KBM-7 (cell line): ENCODE measurements at places on chromosomes 6 and 20.

DNA sequence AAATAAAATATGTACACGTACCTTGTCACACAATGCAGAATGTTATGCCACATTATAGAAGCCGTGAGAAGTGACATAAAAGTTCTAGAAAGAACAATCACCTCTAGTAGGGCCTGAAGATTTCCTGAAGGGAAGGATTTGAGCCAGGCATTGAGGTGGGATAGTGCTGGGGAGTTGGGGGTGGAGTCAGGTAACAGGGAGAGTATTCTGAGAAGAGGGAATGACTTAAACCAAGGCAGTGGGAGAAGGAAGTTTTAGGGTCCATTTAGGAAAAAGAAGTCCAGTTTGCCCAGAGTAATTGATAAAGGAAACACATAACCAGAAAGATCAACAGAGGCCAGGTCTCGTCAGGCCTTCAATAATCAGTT is 262.8 kb downstream of the ARHGAP18 start:
- no peak for DNase-seq

GRCh38 chr6:51049288-51049982 is 230.8 kb downstream of the TFAP2B start:
- no peak for DNase-seq

DNA sequence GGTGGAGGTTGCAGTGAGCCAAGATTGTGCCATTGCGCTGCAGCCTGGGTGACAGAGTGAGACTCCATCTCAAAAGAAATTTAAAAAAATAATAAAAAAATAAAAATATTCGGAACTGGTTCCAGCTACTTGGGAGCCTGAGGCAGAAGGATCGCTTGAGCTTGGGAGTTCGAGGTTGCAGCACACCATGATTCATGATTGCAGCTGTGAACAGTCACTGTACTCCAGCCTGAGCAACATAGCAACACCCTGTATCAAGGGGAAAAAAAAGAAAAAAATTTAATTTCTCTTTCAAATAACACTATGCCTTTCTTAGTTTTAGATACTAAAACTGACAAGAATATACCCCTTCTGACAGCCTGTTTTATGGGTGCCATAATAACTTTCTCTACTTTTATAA is 10.5 kb downstream of the KDM1B start:
- no peak for DNase-seq

DNA sequence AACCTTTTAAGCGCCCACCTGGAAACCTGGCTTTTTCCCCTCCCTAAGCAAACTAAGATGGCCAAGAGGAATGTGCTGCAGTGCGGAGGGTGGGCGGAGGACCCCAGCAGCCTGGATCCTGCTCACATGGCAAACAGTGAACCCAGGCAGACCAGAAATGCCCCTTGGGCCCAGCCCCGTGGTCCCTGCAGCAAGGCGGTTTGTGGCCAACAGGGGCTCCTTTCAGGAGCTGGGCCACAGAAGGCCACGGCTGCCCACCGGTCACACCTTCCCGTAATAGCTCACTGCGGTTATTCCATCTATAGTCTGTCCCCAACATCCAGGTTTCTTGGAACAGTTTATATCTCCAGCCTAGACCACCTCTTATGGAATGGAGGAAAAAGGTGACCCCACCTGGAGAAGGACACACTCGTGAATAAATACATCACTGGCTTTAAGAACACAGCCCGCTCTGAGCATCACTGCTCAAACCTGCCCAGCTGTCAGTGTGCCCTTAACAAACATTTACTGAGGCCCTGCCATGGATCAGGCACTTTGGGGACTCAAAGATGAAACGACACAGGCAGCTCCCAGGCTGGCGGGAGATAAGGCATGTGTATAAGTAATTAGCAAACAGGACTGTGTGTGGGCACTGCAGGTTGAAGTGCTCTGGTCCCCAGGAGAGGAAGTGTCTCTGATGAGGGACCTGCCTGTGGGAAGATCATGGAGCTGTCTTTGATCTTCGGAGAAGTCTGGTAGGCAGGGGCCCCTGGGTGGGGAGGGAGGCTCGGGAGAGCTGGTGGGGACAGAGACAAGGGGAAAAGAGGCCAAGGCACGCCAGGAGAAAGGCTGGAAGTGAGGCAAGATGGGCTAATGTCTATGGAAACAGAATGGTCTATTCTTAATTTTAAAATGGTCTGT is 3.2 kb upstream of the TUBB1 start:
- no peak for DNase-seq

GRCh38 chr6:6616656-6617055 is 28.1 kb downstream of the LY86 start:
- DNase-seq = no peak

DNA sequence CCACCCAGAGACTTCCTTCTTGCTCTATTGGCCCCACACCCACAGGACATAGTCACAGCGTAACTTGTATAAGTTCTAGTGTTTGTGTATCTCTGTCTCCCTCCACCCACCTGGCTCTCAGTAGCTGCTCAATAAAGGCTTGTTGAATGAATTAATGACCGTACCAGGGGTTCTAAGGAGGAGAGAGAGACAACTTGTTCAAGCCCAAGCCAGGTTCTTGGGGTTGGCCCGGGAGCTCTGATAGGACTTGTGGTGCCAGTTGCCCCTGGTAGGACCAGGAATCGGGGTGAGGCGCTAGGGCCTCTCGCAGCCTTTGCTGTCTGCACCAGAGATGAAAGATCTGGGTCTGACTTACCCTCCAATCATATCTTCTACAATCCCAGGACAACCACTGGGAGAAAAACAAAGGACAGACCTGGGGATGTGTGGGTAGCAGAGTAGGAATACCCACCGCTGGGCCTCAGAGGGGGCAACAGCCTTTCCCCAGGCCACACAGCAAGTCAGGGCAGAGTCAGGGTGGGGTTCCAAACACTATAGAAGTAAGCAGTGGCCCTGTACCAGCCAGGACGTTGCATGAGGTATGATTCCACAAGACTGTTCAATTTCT is 5.3 kb upstream of the TGM2 start:
- DNase-seq = no peak

DNA sequence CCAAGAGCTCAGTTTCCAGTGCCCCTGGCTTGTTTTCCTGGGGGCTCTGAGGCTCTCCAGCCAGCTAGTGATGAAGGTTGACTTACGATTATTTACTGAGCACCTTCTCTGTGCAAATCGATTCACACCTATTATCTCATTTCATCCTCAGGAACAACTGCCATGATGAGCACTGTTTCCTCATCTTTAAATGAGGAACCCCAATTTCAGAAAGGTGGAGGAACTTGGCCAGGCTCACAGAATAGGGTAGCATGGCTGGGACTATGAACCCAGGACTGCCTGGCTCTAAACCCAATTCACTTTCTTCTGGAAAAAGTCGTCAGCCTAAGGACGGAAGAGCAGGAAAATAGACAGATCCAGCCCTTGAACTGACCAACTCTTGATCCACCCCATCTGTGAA is 3.5 kb upstream of the BPI start:
- DNase-seq = no peak

DNA sequence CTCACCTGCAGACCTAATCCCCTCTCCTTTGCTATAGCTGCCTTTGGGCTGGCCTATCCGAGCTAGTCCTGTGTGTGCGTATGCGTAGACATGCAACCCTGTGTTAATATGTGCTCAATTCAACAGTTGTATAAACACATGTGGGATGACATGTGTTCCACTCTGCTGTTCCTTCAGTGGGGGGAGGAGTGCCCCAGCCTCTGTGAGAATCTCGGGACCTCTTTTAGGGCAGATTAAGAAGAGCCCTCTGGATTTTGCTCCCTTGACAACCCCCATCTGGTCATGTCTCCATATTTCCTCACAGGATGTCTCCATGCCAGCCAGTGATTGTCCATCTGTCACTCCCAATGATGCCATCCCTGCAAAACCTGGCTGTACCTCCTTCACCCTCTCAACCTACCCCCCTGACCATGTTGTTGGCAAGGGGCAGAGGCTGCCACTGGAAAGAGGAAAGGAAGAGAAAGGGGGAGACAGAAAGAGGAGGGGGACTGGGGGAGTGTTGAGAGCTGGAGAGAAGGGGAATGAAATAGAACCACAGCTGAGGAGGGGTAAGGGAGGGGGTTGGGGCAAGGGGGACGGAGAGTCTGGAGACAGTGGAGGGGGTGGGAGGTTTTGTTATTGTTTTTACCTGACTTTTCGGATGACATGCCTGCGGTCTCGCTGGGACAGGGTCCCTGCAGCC is 417 bp downstream of the PRRT1 start:
- DNase-seq = no peak

DNA sequence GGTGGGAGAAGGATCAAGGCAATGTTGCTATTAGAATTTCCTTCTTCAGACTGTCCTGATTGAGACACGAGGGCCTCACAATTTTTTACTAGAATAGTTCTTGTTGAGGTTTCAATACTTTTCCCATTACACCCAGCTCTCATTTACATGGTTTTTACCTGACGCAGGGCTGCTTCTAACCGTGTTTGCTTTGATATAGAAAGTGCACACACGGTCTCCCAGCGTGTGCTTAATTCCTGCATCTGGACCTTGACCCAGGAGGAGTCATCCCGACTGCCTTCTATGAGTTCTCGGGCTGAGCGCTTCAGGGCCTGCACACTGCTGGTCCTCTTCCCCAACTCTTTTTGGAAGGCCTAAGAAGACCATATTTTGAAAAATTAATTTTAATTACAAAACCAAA is 160.2 kb downstream of the DST start:
- no peak for DNase-seq

DNA sequence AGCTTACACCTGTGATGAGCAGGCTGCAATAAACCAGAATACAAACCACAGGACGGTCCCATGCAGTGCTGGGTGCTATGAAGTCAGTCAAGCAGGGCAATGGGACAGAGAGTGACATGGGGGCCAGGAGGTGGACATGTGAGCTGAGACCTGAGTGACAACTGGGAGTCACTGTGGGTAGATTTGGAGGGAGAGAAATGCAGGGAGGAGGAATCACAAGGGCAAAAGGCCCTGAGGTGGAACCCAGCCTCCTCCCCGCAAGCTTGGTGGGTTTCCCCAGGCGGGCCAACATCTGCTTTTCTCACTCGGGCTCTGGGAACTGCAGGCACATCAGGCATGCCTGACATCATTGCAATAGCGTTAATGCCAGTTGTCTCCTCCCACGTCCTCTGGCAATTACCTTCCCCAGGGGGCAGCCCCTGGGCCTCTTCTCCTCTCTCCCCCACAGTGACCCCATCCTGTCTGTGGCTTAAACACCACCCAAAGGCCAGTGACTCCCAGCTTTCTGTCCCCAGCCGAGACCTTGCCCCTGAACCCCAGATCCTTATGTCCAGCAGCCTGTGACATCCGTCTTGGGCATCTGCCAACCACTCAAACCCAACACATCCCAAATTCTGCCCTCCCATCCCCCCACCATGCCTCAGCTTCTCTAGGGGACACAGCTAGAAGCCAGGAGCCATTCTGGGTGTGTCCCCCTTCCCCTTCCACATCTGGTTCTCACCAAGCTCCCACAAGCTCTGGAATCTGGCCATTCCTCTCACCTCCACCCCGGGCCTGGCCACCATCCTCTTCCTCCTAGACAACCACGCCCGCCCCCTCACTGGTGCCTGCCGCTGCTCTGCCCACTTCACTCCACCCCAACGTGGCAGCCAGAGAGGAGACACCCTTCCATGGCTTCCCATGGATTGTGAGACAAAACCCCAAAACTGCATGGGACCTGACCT is 28.2 kb downstream of the PDRG1 start:
- DNase-seq = peak; percentile 64

- DNase-seq = no peak
These were observed 6.8 kb downstream of the HSPA12B start for GRCh38 chr20:3739054-3739925.

- no peak for DNase-seq
These were observed 151.1 kb downstream of the TTLL2 start for GRCh38 chr6:167475947-167476346.

DNA sequence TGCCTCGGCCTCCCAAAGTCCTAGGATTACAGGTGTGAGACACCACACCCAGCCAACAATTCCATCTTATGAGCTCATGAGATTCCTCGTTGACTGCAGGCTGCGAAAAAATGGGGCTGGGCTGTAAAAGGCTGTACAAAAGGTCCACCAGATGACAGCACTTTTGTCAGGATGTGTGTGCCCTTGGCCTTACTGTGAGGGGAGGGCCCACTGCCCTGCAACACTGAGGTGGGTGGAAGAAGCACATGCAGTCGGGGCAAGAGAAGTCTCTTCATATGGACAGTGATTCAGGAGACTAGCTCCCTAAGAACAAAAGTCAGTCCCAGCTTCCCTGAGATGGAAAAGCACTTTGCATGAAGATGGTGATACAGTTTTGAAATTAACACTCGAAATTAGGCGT is 50.5 kb downstream of the KCTD20 start:
- no peak for DNase-seq

- DNase-seq = peak; percentile 49
These were observed 926 bp downstream of the MYLIP start for GRCh38 chr6:16129623-16130401.

- DNase-seq = no peak
These were observed 23.3 kb upstream of the SMIM26 start for GRCh38 chr20:18543932-18544331.

GRCh38 chr6:157867155-157867559 is 44.1 kb downstream of the SNX9 start:
- peak; percentile 10 for DNase-seq

DNA sequence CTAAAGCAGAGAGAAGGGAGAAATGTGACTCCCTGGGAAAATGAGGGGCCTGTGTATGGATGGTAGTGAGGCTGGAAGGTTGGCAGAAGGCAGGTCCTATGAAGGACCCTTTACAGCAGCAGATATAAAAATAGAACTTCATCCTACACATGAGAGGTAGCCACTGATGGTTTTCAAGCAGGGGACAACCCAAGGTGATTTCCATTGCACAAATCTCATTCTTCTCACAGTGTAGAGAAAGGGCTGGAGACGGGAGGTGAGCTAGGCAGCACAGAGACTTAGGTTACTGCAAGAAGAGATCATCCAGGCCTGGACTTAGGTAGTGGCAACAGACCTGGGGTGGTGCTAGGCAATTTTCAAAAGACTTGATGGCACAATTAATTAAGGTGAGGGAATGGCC is 30.7 kb downstream of the TRAM2 start:
- DNase-seq = no peak

DNA sequence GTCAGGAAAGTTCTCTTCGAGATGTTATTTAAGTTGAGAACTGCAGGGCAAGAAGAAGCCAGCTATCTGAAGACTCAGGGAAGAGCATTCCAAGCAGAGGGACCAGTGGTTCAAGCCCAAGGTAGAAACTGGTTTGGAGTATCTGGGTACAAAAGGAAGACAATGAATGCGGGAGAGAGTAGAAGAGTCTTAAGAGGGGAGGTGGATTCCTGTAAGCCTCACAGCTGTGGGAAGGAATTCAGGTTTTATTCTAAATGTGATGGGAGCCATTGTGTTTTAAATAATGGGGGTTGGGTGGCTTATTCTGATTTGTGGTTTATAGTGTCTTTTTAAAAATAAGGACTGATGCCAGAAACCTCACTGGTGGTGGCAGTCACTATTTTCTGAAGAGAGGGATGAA is 37.6 kb upstream of the TENT5A start:
- no peak for DNase-seq
